ENCODE measurements at places on chromosomes 2 and 18.

- DNase-seq = no peak
These were observed 35.6 kb upstream of the APCDD1 start for GRCh38 chr18:10418836-10419235.

- no peak for DNase-seq
These were observed 64.2 kb downstream of the RPL37A start for GRCh38 chr2:216562696-216563435.

DNA sequence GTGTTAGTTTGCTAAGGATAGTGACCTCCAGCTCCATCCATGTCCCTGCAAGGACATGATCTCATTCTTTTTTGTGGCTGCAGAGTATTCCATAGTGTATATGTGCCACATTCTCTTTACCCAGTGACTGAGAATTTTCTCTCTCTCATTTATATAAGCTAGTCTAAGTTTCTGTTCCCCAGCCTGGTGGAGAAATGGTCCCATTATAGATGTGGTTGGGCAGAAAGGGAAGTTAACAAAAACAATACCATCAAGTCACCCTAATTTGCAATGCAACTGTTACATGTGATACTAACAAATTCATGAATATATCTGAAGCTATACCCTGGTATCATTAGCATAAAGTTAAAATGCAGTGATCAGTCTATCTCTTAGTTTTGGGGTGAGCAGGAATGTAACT is 54.0 kb downstream of the DNER start:
- DNase-seq = no peak

GRCh38 chr2:230068016-230068650 is 591 bp downstream of the SLC16A14 start:
- peak; percentile 71 for DNase-seq

- no peak for DNase-seq
These were observed 978.2 kb downstream of the CPS1 start for GRCh38 chr2:211534632-211535031.

GRCh38 chr18:4734021-4734420 is 278.9 kb upstream of the DLGAP1 start:
- no peak for DNase-seq

GRCh38 chr2:181859123-181859522 is 32.4 kb upstream of the ITPRID2 start:
- DNase-seq = no peak

GRCh38 chr2:15812187-15812780 is 128.1 kb upstream of the MYCN start:
- no peak for DNase-seq

GRCh38 chr2:111669928-111670695 is 213.9 kb downstream of the ANAPC1 start:
- no peak for DNase-seq

GRCh38 chr2:44389895-44390294 is 28.1 kb downstream of the CAMKMT start:
- no peak for DNase-seq

DNA sequence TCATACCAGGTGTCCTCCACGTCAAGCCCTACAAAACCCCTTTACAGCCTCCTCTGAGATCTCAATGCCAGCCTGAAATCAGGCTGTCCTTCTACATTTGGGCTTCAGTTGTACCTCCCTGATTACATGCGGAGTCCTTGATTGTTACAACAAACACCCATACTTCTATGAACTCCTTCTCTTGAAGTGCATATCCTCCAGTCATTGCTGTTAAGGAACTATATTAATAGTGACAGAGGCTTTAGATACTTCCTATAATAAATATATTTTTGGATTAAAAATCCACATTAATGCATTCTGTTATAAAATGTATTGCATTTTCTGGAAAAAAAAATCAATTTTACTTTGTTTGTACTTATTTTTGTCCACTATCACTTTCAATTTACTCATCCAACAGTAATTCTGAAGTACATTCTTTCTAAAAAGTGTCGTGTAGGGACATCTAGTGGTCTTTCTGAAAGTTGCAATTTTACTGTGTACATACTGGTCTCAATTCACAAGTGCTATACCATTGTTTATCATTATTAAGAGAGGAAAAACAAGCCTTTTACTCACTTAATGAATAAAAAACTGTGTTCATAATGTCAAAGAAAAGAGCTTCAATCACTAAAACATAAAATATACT is 316.4 kb downstream of the DSEL start:
- no peak for DNase-seq

DNA sequence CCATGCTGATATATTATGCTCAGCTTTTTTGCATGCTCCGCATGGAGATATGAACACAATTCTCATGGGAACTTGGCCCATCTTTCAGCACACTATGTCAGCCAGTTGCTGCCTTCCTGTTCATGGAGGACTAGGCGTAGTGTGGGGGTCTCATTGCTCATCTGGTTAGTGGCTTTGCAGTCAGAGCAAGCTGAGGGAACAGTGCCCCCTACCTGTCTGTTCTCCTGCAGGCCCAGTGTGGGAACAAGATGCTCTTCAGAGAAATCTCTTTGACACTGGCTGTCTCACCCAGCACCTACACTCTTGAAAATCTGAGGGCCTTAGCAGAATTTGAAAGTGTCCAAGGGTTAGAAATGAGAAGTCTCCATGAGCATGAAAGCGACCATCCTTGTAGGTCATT is 47.1 kb downstream of the SPTBN1 start:
- peak; percentile 49 for DNase-seq

DNA sequence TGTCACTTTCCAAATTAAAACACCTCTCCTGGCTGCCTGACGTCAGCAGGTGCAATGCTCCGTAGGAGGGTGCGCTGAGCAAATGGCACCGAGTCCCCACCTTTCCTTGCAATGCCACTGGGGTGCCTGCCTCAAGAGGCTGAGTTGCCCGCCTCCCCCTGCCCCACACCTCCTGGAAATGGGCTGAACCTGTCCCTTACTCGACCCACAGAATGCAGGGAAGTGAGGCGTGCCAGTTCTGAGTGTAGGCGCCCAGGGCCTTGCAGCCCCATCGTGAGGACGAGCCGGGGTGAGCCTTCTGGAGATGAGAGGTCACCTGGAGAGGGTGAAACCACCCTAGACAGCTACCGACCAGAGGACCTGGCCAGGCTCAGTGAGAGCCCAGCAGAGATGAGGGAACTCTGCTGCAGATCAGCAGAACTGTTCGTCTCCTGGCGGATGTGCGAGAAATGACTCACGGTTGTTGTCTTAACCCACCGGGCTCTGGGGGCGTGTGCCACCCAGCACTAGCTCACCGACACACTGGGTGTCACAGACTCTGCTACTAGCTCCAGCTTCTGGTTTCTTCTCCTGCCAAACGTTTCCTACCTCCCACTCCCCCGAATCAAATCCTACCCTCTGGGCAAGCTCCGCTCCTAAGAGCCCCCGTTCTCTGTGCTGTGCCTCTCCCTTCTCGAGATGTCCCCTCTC is 168.7 kb upstream of the HDAC4 start:
- no peak for DNase-seq

DNA sequence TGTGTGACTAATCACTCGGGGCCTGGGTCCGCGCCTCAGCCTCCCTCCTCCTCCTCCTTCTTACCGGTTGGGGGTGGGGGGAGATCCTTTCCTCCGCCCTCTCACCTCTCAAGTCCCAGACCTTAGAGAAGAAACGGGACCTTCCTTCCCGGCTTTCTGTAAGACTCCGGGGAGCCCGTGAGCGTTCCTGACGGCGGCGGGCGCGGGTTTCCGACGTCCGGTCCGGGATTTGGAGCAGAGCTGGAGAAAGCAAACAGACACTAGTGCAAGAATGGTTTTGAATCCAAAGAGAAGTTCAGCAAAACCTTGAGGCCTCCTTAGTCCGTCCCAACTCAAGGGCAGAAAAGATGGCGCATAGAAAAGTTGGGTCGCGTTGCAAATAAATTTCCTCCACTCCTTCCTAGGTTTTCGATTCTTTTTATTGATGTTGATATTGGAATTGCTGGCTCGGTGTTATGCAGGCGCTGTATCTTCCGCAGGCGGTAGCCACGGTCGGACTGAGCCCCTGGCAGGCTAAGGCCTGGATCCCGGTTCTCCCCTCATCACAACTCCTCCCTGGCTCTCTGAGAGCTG is 2.0 kb downstream of the DLX1 start:
- no peak for DNase-seq

DNA sequence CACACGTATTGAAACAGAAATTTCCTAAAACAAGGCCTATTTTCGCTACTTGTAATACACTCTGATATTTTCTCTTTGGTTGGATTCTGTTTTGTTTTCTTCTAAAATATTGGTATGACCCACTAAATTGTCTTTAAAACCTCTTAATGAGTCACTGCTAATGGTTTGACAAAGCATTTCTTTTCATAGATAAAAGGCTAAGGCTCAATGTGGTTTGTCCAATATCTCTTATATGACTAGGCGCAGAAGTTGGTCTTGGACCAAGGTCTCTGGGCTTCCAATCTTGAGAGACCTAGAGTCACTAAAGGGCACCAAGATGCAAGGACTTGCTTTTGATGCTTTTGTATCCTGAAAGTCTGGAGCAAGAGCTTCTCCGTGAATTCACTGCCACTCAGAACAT is 498.2 kb upstream of the TCF4 start:
- DNase-seq = no peak

DNA sequence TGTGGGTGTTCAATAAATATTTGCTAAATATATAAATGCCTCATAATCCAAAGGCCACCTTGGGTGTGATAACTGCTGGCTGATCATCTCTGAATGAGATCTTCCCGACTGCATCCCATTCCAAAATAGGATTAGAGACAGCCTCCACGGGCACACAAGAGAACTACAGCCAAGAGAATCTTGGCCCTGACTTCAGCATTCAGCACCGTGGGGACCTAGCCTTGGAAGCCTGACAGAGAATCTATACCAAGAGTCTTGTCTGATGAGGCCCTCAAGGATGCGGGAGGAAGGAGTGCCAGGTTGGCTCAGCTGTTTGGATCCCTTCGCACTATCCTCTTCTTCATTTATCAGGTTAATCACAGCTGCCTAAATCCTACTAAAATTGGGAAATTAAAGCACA is 85.8 kb downstream of the RBM43 start:
- no peak for DNase-seq

- no peak for DNase-seq
These were observed 70.4 kb upstream of the TWIST2 start for GRCh38 chr2:238777369-238778067.

- DNase-seq = no peak
These were observed 76.5 kb upstream of the APCDD1 start for GRCh38 chr18:10377956-10378355.

DNA sequence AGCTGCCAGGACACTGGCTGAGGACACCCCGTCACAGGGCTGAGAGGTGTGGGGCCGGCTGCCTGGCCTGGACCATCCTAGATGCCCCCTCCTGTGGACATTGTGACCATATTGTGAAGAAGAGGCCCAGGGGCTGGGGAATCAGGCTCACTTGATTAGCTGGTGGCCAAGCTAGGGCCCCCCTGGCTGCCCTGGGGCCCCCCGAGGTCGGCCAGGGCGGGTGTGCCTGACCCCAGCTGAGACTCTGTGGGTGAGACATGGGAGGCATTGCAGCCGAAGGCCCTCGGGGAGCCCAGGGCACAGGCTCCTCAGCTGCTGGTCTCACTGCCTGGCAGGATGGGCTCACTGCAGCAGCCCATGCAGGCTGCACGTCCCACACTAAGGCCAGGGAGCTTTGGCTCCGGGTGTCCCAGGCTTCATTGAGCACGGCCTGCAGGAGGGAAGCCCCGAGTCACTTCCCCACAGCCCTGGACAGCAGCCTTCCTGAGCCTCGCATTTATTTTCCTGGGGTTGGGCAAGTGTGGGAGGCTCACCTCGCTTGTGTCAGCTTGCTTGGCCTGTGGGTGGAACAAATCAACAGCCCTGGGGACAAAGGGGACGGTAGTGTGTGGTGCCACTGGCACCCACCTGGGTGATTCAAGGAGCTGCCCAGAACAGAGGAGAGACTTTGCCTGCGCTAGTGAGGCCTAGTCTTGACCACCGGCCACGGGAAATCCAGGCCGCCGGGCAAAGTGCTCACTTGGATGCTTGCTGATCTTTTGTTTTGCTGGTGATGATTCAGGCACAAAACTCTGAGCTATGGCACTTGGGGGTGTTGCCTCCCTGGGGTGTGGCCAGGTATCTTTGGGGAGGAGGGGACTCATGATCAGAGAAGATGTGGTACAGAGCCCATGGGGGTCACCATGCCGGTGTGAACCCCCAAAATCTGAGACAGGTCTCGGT is 1.3 kb downstream of the GAL3ST2 start:
- peak; percentile 55 for DNase-seq

- DNase-seq = peak; percentile 5
These were observed 69.8 kb downstream of the CYBRD1 start for GRCh38 chr2:171592036-171592555.

GRCh38 chr2:191125646-191126045 is 25.1 kb downstream of the STAT4 start:
- no peak for DNase-seq

DNA sequence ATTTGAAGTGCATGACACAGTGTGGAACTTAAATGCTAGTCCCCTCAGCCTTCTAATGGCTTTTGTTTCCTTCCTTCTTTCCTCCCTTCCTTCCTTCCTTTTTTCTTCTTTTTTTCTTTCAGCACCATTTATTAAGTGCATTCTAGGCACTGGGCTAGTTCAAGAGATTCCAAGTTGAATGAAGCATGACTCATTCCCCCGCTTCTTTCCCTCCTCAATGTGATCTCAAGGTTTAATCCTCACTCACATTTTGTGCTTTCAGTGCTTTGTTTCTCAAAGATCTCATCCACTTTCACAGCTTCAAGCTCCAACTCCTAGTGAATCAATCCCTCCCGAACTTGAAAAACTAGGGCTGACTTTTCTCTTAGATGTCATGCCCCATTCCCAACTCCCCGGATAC is 90.1 kb downstream of the LBH start:
- DNase-seq = no peak

GRCh38 chr18:48838921-48839818 is 111.6 kb downstream of the SMAD7 start:
- peak; percentile 52 for DNase-seq

DNA sequence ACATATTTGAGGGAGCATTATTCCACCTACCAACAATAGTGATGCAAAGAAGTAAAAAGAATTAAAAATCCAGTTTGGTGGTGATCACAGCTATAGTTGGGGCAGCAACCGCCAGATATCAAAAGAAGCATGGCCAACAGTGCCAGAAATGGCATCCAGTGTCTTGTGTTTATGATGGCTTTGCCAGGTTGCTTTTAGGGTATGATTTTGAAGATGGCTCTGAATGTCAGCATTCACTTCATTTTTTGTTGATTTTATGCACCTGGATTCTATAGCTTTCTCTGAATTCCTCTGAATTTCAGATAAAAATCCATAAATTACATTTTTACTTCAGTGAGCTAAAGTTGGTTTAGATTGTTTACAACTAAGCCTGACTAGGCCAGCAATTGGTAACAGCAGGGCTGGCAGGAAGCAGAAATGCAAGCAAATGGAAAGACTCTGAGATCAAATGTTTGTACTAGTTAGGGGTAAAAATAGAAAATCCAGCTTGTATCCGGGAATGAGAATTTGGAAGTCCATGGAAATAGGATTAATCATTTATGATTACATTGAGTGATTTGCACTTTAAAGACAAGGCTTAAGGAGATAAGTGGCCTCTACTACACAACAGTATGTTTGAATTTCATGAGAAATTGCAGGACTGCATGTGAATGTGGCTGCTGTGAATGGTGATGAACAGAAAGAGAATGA is 40.4 kb downstream of the COL3A1 start:
- no peak for DNase-seq

GRCh38 chr2:180405520-180405919 is 398.4 kb upstream of the CWC22 start:
- no peak for DNase-seq

GRCh38 chr2:171334946-171335345 is 98.8 kb downstream of the METTL8 start:
- DNase-seq = no peak

GRCh38 chr18:78896111-78896905 is 83.3 kb upstream of the SALL3 start:
- DNase-seq = no peak

Measured in mucosa of descending colon (tissue), 3 donors.